ENCODE measurements at places on chromosomes 7 and 10.

DNA sequence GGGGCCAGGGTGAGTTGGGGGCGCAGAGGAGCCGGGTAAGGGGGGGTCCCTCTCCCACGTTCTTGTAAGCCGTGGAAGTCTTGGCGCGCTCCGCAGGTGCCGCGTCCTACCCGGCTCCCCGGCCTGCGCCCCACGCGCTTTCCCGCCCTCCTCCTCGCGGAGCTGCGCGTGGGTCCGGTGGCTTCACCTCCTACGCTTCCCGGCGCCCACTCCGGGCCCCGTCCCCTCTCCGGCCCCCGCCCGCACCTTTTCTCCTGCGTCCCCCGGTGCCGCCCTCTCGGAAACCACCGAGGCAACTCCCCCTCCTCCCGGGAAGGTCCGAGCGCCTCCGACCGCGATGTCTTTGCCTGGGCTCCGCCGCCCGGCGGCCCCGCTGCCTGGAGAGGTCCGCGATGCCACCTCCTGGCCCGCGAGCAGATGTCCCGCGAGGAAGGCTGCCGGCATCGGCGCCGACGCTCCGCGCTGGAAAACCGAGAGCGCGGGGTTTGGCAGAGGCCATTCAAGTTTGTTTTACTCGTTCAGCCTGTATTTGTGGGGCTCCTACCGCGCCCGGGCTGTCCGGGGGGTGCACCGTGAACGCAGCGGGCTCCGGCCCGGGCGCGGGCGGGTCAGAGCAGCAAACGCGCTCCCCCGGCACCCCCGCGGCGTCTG, 2.4 kb upstream of the NKX6-2 start:
- no peak for DNase-seq

DNA sequence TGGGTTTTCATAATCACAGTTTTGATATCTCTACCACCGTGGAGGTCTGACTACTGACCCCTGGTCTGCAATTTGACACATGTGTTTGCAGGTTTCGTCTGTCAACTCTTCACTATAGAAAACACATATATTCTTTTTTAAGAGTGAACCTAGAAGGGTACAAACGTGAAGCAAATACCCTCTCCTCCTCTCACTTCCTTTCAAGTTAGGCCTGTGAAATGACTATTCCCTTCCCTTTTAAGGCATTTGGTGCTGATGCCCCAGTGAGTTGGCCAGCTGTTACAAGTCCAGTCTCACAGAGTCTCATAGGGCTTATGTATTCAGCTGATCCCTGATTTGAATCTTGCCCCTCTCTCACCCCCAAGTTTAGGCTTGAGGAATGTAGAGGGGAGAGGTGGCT, 742.0 kb upstream of the IGFBP3 start:
- no peak for DNase-seq

DNA sequence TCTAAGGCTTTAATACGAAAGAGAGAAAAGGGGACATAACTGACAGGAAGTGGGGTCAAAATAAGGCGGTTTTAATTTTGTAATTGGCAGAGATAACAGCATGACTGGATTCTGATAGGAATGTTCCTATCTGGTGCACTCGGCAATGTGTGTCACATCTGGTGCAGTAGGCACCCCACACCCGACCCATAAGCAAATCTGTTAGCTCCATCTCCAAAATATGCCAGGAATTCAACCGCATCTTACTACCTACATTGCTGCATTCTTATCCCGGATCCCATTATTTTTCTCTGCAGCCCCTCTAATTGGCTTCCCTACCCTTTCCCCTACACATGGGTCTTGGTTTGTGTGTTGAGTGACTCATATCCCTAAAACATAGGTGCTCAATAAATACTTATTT, 19.1 kb upstream of the GALNT11 start:
- no peak for DNase-seq

- DNase-seq: no peak
Measured at GRCh38 chr10:5092848-5093790, 1.1 kb upstream of the AKR1C3 start.

DNA sequence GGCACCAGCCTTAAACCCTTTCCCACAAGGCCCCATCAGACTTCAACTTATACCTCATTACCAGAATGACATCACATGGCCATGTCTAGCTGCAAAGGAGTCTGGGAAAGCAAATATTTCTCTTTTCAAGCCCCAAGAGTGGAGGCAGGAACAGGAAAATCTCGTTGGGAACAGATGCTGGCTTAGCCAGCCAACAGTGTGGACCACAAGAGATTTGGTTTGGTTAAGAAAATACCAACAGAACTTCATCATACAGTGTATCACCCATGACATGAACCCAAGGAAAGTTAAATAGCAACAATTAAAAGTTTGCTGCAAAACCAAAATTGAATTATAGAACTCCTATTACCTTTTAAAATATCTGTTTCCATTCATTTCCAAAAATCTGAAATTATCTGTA, 2.2 kb upstream of the MET start:
- DNase-seq: no peak

DNA sequence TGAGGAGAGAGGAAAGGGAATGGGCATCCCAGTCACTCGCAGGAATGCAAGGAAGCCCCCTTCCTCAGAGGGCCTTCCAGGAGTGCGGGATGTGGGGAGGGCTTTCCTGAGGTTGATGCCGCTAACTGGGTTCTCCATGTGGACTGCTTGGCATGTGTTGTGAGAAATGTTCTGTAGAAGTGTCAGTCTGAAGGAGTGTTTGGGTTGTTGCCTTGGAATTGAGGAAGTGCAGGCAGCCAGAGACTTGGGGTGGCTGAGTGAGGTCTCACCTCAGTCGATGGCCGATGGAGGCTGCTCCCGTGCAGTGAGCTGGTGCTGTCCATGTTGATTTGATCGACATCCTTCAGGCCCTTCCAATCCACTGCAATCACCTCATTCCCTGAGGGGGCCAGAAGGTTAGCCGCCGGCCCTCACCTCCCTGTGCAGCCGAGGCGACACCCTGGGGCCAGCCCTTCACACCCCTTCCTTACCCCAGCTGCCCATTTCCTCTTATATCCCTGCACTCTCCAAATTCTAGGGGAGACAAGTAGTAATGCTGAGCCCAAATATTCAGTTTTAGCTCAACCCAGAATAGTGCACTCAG, 2.7 kb downstream of the FAM131B start:
- no peak for DNase-seq

DNA sequence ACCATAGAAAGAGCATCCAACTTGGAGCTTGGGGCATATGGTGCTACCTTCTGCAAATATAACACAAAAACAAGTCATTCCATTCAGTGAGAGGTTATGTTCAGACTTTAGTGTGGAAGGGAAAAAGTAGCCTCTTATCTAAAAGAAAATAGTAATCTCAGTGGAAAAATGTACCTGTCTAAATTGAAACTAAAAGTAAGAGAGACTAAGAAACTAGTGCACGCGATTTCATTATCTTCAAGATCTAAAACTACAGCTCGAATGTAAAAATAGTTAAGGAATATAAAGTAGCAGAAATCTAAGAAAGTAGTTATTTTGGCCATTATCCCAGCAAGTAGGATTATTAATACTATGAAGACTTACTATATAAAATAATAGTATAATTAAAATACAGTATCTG, 233.0 kb upstream of the PPP1R3A start:
- no peak for DNase-seq

GRCh38 chr10:1667392-1667791, 69.9 kb downstream of the ADARB2 start:
- no peak for DNase-seq

DNA sequence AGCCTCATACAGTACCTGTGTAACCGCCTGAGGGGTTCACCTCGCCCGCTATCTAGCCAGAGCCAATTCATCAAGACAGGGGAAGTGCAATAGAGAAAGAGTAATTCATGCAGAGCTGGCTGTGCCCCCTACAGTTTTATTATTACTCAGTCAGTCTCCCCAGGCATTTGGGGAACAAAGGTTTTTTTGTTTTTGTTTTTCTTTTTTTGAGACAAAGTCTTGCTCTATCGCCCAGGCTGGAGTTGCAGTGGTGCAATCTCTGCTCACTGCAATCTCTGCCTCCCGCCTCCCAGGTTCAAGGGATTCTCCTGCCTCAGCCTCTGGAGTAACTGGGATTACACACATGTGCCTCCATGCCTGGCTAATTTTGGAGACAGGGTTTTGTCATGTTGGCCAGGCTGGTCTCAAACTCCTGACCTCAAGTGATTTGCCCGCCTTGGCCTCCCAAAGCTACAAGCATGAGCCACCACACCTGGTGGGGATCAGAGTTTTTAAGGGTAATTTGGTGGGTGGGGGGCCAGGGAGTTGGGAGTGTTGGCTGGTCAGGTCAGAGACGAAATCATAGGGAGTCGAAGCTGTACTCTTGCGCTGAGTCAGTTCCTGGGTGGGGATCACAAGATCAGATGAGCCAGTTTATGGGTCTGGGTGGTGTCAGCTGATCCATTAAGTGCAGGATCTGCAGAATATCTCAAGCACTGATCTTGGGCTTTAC, 116.5 kb downstream of the MARCHF5 start:
- no peak for DNase-seq

DNA sequence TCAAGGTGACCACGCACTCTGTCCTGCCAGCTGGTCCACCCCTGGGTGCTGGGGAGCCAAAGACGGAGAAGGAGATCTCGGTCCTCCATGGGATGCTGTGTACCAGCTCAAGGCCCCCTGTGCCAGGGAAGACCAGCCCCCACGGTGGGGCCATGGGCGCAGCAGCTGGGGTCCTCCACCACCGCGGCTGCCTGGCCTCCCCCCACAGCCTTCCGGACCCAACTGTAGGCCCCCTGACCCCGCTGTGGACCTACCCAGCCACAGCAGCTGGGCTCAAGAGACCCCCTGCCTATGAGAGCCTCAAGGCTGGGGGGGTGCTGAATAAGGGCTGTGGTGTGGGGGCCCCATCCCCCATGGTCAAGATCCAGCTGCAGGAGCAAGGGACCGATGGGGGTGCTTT, 5.4 kb downstream of the NYAP1 start:
- DNase-seq: no peak

DNA sequence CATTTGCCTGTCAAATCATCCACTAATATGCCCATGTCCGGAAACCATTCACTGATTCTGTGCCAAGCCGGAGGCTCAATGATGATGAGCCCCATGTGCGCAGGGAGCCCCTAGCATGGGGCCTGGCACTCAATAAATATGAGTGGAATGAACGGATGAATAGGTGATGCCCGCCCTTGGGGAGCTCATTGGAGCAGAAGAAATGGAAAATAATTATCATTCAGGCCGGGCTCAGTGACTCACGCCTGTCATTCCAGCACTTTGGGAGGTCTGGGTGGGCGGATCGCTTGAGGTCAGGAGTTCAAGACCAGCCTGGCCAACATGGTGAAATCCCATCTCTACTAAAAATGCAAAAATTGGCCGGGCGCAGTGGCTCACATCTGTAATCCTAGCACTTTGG, 11.0 kb downstream of the RHBDD2 start:
- DNase-seq: no peak

- DNase-seq: no peak
Measured at GRCh38 chr7:14000247-14000646, 10.8 kb upstream of the ETV1 start.

DNA sequence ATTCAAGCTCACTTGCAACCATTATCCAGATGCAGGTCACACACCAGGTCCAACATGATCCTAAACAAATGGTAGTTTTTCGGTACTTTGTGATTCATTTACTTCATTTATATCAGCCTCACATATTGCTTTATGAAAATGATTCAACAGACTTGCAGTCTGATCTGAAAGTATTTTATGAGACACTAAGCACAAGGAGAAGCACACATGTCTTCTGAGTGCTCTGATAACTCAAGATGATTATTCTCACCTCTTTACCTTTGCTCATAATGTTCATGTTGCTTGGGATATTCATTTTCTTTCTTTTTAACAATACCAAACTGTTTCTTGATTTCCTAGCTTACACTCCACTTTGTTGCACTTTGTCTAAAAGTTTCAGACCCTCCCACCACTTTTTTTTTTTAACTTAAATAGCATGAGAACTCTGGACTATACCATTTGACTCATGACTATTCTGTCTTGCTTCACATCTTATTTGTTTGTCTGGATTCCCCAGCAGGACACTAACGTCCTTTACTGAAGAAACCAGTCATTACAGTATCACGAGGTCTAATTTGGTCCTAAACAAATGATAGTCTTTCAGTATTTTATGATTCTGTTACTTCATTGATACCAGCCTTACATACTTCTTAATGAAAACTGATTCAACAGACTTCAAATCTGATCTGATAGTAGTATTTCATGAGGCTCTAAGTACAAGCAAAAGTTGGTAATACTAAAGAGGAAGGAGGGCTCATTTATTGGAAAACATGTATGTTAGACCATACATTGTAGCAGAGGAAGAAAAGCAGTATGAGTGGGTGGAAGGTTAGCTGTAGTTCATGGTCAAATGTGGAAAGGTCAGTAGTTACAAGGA, 171.8 kb upstream of the AHR start:
- DNase-seq: no peak

DNA sequence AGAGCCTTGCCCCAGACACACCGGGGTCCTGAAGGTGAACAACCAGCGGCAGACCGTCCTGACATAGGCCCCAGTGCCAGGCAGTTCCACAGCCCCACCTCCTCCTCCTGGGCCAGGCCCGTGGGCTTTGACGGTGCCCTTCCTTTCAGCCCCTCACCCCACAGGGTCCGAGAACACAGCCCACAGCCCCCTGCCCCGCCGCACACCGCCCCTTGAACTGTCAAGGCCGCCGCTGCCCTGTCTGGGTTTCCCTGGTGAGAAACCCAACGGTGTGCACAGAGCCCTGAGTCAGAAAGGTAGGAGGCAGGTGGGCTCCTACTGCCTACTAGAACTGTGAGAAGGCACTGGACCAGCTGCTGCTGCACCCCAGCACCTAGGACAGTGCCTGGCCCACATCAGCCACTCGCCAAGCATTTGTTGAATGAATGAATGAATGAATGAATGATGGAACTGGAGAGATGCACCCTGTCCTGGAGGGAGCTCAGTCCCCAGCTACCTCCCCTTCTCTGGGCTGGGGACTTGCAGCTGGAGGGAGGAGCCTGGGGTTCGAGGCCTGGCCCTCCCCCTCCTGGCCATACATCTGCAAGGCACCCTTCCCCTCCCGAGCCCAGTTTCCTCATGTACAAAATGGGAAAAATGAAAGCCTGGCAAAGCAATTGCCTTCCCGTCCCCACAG, 117.9 kb downstream of the SLIT1 start:
- no peak for DNase-seq

GRCh38 chr10:89337484-89337883, 9.7 kb downstream of the IFIT3 start:
- DNase-seq: no peak

GRCh38 chr10:114353383-114353782, 50.9 kb downstream of the AFAP1L2 start:
- DNase-seq: no peak

DNA sequence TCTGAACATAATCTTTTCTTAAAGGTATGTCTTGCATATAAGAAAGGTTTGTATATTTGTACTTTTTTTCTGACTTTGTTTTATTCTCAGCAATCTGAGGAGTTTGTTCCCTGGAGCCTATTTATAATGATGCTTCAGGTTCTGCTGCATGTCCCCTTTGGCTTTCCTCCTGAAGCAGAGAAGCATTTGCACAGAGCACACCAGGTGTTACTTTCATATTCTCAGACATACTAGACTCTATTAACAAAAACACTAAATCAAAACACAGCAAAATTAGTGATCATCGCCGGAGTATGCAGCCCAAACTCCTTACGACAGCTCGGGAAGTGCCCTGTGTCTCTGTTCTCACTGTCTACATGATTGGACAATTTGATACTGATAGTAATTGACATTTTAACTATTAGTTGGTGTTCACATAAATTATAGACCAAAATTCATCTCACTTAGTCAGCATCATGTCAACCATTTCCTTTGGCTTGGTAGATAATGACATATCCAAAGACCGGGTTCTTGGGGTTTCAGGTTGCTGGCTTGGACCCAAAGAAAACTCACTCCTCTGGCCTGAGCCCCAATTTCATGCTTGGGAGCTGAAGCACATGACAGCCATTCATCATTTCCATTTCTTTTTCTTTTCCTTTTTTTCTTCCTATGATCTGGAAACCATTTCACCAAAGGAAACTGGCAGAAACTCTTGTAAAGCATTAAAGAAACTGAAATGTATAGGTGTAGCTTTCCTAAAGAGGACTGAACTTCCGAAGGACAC, 400.1 kb upstream of the NRP1 start:
- no peak for DNase-seq
